Left ventricle myocardium superior (tissue), 1 donor: ENCODE measurements at places on chromosomes 3 and 15. TPM values are rescaled to one million over a fixed set of nuclear protein-coding genes. Genes with fewer than 3 reads are reported as not detected.

GRCh38 chr3:36606871-36607765, 157.2 kb downstream of the DCLK3 start:
- no peak for DNase-seq

DNA sequence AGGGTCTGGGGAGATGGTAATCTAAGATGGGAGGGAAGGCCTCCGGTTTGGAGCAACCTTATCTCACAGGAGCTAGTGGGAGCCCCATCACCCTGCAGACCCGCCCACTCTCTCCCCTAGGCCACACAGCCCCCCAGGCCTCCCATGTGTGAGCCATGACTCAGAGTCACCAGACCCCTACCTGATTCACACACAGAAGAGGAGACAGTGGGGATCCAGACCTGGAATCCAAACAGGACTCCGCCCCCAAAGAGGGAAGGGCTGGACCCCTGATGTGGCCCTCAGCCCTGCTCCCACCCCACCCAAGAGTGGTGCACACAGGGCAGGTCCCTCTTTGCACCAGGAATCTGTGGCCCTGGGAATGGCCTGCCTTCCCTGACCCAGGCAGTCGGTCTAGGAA, 97.4 kb downstream of the ADCY5 start:
- no peak for DNase-seq

DNA sequence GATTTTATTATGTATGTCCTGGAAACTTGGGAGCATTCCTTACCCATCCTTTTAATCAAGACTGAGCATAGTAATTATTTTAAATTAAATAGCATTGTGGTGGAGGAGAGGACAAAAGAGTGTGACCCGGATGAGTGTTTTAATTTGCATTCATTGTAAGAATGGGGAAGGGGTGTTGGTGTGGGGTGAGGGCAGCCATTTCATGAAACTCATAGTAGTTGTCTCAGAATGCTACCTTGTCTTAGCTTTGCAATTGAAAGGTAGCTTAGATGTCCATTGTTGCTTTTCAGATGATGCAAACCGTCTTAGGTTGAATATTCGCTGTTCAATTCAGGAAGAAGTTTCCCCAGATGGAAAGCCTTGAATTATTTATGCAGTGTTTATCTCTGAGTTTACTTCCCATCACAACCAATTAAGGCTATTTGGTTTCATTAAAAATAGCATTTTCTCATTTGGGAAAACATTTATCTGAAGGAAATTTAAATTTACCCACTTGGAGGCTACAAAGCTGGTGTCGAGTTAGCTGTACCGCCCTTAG, 328.4 kb downstream of the FEZF2 start:
- no peak for DNase-seq

GRCh38 chr15:82313446-82313845, 35.8 kb downstream of the GOLGA6L10 start:
- DNase-seq, result no peak

DNA sequence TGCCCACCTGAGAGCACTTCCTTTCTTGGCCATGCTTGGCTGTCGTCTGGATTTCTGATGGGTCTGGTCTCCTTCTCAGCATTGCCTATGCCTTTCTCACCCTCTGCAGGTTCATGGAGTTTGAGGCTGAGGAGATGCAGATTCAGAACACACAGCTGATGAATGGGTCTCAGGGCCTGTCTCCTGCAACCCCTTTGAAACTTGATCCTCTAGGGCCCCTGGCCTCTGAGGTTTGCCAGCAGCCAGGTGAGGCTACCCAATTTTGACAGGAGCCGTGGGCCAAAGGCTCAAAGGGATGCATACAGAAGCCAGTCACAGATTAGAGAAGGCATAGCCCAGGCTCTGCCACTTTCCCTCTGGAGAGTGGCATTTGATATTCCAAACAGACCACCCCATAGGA, 10.5 kb downstream of the NUTM1 start:
- no peak for DNase-seq

- no peak for DNase-seq
These were observed 64.8 kb downstream of the SAMMSON start for GRCh38 chr3:70064194-70064779.

DNA sequence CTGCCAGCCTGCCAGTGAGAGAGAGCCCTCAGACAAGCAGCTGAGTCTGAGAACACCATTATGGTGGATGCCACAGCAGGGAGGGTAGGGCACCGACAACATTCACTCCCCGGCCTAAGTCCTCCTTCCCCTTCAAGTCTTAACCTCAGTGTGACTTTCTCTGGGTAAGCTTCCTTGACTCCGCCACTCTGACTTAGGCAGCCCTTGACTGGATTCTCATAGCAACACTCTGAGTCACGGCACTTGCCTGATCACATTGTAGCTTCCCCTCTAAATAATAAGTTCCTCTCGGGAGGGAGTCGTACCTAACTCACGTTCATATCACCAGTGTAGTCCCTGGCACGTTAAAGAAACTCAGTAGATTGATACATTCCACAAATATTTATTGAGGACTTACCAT, 180.5 kb downstream of the FOXB1 start:
- DNase-seq, result no peak

GRCh38 chr3:147572970-147573340, 163.8 kb downstream of the ZIC1 start:
- no peak for DNase-seq

PLCB2 gene
- total RNA-seq, result 7.5 TPM

CASR gene
- total RNA-seq, result not detected

RIOX2 gene
- total RNA-seq, result 11.1 TPM

FAM43A gene
- 13.9 TPM for total RNA-seq

TRPM1 gene
- not detected for total RNA-seq
